ENCODE measurements at places on chromosomes 11 and 22. TPM values are rescaled to one million over a fixed set of nuclear protein-coding genes. Genes with fewer than 3 reads are reported as not detected.

DNA sequence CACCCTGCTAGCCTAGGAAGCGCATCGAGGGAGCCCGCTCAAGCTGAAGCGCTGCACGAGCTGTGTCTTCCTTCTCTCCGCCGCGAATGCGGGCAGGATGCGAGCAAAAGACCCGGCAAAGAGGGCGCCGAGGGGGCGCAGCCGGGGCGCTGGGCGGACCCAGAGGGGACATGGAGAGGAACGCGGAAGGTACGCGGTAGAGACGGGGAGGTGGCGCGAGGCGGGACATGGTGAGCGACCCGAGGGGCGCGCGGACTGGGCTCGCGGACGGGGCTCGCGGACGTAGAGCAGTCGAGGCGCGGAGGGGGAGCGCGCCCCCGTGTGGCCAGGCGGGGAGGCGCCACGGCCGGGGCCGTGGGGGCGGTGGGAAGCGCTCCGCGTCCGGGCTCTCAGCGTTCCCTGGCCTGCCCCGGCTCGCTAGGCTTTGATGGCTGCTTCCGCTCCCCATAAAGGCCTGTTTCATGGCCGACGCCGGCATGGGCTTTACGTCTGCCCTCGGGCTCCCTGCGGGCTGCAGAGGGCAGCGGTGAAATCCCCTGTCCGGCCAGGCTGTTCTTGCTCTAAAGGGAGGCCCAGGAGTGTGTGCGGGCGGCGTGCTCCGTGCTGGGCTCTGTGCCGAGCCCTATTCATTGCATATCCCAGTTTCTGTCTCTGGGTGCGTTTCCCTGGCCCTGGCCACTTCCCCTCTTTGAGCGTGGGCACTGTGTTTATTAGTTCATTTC lies 31.2 kb upstream of the TRIM29 start:
- H3K4me1 ChIP-seq = no peaks in the 10 kb centered on the region
- H3K27ac ChIP-seq = no peak overlapping the region
- peak overlapping the region; percentile 62 for H3K4me3 ChIP-seq
- DNase-seq = peak; percentile 73
- H3K36me3 ChIP-seq = no peaks in the 10 kb centered on the region

DNA sequence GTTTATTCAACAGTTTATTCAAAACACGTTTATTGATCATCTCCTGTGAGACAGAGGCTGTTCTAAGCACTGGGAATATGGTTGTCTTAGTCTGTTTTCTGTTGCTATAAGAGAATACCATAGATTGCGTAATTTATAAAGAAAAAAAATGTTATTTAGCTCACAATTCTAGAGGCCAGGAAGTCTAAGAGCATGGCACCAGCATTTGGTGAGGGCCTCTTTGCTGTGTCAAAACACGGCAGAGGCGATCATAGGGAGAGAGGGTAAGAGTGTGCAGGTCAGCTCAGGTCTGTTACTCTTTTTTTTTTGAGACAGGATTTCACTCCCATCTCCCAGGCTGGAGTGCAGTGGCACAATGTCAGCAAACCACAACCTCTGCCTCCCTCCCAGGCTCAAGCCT lies 5.2 kb upstream of the IL17RA start:
- H3K4me1 ChIP-seq = no peaks in the 10 kb centered on the region
- H3K27me3 ChIP-seq = peaks cover 11% of the 10 kb centered on the region
- H3K27ac ChIP-seq = no peak overlapping the region
- no peak overlapping the region for H3K4me3 ChIP-seq
- no peaks in the 10 kb centered on the region for H3K36me3 ChIP-seq

AIFM3 gene
- total RNA-seq = 0.69 TPM

DNA sequence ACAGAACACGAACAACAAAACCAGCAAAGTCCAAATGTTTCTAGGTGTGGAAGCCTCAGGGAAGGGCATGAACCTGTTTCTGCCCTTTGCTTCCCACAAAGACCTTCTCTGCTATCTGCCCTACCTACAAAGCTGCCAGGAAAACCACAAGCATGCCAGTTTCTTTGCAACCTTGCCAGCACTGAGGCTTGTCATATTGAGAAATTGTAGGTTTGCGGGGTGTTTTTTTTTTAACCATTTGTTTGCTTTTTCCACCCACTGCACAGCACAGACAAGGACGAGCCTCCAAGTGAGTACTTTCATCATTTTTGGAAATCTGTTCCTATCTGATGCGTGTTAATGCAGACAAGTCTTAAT lies 12.8 kb downstream of the PARVG start:
- no peak for DNase-seq
- no peak overlapping the region for H3K27ac ChIP-seq
- no peaks in the 10 kb centered on the region for H3K4me1 ChIP-seq

DNA sequence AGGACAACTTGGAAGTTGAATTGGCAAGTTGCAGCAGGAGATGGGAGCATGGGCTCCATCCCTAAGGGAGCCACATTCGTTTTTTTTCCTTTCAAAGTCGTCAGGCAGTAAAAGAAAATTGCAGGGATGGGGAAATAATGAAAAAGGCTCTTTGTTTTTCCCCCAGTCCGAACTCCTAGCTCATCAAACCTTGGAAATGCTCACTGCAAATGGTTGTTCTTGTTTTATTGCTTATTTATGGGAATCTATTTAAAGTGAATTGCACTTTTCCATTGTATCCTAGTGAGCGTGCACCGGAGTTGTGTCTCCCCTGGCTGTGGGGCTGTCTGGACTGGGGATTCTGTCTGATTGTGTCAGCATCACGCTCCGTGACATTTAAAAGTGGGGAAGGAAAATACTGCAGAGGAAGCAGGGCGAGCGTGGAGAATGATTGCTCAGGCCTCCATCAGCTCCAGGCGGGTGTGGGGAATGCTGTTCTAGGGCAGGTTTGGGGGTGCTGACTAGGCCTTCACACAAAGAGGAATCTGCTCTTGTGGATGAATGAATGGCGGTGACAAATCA lies 306.4 kb downstream of the KIRREL3 start:
- no peaks in the 10 kb centered on the region for H3K4me1 ChIP-seq
- no peak for DNase-seq
- no peak overlapping the region for H3K27ac ChIP-seq
- no peak overlapping the region for H3K4me3 ChIP-seq
- no peaks in the 10 kb centered on the region for H3K36me3 ChIP-seq
- H3K27me3 ChIP-seq = no peaks in the 10 kb centered on the region

- no peaks in the 10 kb centered on the region for H3K27me3 ChIP-seq
- peaks cover 11% of the 10 kb centered on the region for H3K4me1 ChIP-seq
- DNase-seq = no peak
- no peak overlapping the region for H3K27ac ChIP-seq
- peaks cover 18% of the 10 kb centered on the region for H3K36me3 ChIP-seq
Observed at GRCh38 chr11:33866936-33867335, 24.9 kb downstream of the LMO2 start.

CRYBB1 gene
- 0.25 TPM for total RNA-seq

OR51B2 gene
- total RNA-seq = not detected

GRCh38 chr11:114816791-114817190 lies 138.5 kb downstream of the NXPE2 start:
- no peak overlapping the region for H3K4me3 ChIP-seq
- DNase-seq = no peak
- no peak overlapping the region for H3K27ac ChIP-seq
- H3K27me3 ChIP-seq = no peaks in the 10 kb centered on the region

- no peaks in the 10 kb centered on the region for H3K36me3 ChIP-seq
- DNase-seq = no peak
- no peaks in the 10 kb centered on the region for H3K27me3 ChIP-seq
- H3K4me3 ChIP-seq = no peak overlapping the region
Observed at GRCh38 chr22:42271906-42272305, 1.5 kb upstream of the TCF20 start.

GRCh38 chr11:113401718-113402117 lies 14.1 kb downstream of the ANKK1 start:
- H3K27me3 ChIP-seq = no peaks in the 10 kb centered on the region
- peak; percentile 89 for DNase-seq
- no peak overlapping the region for H3K27ac ChIP-seq
- H3K4me1 ChIP-seq = no peaks in the 10 kb centered on the region
- H3K4me3 ChIP-seq = no peak overlapping the region

DNA sequence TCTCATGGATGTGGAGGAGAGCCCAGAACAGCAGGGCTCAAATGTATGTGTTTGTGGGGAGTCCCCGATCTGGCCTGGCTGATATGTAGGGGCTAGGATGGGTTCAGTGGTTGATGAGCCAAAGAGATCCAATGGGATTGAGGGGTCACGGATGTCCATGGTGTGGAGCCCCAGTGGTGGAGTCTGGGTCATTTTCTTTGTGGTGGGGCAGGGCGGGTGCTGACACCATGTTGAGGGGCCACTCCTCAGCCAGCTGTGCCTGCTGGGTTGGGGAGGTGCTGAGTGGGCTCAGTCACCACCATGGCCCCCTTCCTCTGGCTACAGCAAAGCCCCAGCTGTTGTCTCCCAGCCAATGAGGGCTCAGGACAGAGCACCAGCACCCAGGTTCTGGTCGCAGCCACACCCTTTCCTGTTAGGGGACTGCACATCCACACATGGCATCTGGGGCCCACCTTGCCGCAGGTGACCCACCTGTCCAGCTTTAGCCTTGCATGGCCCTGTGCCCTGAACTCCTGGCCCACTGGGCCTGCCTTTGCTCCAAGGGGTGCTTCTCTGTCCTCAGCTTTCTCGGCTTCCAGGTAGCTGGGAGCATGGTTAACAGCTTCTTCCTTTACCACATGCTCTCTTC lies 3.2 kb upstream of the GNAZ start:
- peaks cover 11% of the 10 kb centered on the region for H3K27me3 ChIP-seq
- no peak overlapping the region for H3K27ac ChIP-seq
- H3K4me1 ChIP-seq = no peaks in the 10 kb centered on the region
- no peaks in the 10 kb centered on the region for H3K36me3 ChIP-seq
- DNase-seq = peak; percentile 19

SYT7 gene
- total RNA-seq = 2.2 TPM

DNA sequence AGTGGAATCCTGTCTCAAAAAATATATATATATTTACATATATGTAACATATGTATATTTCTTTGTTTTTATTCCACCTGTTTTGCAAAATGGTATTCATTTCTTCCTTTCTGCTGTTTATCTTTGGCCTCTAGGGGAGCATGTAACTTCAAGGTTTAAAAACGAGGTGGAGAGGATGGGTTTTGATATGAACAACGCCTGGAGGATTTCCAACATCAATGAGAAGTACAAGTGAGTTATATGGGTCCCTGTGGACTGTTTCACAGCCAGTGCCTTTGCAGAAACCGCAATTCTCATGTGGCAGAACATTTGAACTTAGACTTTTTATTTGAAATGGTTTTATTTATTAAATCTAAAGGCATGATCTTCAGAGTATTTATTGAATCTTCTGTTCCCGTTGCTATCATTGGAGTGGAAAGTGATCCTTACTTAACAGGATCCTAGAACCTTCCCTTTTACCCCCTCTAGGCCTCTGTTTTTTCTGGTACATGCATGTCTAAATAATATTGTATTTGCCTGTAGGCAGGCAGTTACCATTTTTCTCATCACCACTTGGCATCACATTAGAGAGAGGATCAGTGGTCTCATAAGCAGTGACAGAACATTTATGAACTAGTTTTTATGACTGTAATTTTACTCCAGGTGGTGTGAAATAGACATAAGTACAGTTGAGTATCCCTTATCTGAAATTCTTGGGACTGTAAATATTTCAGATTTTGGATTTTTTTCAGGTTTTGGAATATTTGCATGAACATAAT lies 81.5 kb upstream of the HORMAD2 start:
- peaks cover 57% of the 10 kb centered on the region for H3K36me3 ChIP-seq
- no peaks in the 10 kb centered on the region for H3K27me3 ChIP-seq
- peaks cover 31% of the 10 kb centered on the region for H3K4me1 ChIP-seq
- no peak overlapping the region for H3K4me3 ChIP-seq
- H3K27ac ChIP-seq = no peak overlapping the region
- no peak for DNase-seq

DNA sequence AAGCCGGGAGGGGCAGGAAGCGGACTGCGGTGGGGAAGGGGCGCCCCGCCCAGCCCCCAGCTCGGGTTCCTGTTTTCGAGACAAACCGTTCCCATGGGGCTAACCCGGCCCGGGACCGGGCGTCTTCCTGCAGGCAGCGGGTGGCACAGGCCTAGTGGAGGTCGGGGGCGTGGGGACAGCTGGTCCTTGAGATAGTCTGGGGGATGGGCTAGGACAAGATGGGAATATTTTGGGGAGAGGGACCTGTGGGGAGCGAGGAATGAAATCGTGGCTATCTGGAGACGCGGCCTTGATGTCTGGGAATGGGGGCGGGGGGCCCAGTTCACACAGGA lies 1.2 kb upstream of the RASGRP2 start:
- DNase-seq = peak; percentile 89
- H3K4me1 ChIP-seq = peaks cover 44% of the 10 kb centered on the region
- peaks cover 36% of the 10 kb centered on the region for H3K36me3 ChIP-seq

- no peaks in the 10 kb centered on the region for H3K27me3 ChIP-seq
- no peak for DNase-seq
- no peak overlapping the region for H3K4me3 ChIP-seq
- H3K36me3 ChIP-seq = no peaks in the 10 kb centered on the region
Observed at GRCh38 chr11:77370217-77370616, 68.7 kb upstream of the GDPD4 start.

DNA sequence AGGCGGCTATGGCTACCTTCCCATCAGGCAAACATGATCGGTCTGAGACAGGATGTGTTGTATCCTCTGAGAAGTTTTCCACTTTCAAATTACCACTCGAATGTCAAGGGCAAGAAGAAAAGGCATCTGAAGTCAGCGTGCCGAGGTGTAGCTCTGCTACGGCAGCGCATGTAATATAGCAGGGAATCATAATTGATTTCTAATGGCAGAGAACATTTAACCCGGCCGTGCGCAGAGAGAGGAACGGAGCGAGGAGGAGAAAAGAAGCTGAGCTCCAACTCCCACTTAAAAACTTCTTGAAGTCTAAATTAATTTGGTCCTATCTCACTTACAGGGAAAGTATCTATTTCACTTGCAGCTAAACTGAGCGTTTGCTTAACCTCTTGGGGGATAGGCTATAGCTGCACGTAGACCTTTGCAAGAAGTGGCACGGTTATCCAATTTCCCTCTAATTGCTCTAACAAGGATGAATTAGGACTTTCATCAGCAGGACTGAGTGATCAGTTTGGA lies 137.3 kb upstream of the KIRREL3 start:
- no peak for DNase-seq
- H3K27me3 ChIP-seq = peaks cover 3% of the 10 kb centered on the region
- H3K4me3 ChIP-seq = no peak overlapping the region
- H3K36me3 ChIP-seq = no peaks in the 10 kb centered on the region

DNA sequence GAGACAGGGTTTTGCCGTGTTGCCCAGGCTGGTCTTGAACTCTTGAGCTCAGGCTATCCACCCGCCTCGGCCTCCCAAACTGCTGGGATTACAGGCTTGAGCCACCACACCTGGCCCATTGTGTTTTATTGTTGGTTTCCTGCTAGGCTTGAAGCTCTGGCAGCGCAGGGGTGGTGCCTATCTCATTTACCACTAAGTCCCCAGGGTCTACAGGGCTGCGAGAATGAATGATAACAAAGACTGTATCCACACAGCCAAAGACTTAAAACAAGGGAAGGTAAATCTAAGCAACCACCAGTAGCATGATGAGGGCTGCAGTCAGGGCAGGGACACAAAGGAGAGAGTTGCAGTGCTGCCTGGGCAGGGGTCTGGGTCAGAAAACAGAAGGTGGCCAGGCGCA lies 37.3 kb upstream of the XBP1 start:
- H3K4me1 ChIP-seq = no peaks in the 10 kb centered on the region
- no peaks in the 10 kb centered on the region for H3K36me3 ChIP-seq
- H3K4me3 ChIP-seq = no peak overlapping the region
- H3K27me3 ChIP-seq = no peaks in the 10 kb centered on the region
